Stimulated activated CD4-positive, alpha-beta T cell treated with anti-CD3 and anti-CD28 coated beads, Interleukin-2, amount 100 ng/mL, for 4 hours (primary cell): ENCODE measurements at places on chromosomes 5 and 9.

DNA sequence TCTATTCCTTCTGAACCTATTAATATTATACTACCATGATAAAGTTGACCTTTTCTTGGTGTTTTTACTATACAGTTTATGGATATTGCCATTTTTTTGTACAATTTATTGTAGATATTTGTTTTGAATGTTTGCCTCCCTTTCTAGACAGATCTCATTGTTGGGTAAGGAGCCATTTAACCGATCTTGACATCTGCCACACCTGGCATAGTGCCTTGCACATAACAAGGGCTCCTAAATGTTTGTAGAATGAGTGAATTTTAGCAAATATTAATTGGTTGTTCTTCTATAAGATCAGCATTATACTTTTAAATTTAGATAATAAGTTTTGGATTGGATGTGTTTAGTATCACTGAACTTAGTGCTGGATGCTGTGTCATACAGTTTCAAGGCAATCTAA lies 175.3 kb downstream of the GDNF start:
- DNase-seq, result no peak

DNA sequence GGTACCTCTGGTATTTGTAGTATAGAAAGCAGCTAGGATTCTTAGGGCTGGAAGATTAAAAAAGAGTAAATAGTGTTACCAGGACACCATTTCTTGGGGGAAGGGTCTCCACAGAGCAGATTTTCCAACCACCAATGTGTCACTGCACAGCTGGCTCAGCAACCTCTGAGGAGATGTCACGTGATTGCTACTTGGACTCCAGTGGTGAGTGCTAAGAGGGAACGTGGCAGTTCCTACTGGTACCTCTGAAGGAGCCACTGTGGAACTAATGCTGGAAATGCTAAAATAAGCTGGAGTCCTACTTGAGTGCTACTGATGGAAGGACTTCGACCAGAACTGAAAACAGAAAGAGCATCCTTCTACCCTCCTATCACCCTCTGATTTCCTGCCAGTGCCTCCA lies 36.1 kb upstream of the SPDL1 start:
- no peak for DNase-seq

GRCh38 chr9:91682806-91683205 lies 259.2 kb upstream of the NFIL3 start:
- DNase-seq, result no peak

DNA sequence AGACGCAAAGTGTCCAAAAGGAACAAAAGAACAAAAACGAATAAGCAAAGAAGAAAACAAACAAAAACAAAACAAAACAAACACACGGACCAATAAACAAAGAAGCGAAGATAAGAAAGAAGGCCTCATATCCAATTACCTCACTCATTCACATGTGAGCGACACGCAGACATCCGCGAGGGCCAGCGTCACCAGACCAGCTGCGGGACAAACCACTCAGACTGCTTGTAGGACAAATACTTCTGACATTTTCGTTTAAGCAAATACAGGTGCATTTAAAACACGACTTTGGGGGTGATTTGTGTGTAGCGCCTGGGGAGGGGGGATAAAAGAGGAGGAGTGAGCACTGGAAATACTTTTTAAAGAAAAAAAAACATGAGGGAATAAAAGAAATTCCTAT lies 28.3 kb upstream of the WWC1 start:
- no peak for DNase-seq

DNA sequence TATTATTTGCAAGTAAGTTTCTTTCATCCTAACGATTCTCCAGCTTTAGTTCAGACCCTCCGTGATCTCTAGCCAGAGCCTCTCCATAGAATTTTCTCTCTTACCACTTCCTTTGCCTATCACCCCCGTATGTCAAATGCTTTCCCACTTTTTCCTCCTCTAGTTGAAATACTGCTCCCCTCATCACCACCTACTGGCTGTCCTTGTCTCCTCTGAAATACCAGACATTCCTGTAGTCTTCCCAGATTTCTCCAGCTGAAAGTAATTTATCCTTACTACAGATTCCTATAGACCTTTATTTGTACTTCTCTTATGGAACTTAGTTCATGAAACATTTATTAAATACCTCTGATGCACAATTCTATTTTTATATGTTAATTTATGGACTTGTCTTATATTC lies 36.0 kb upstream of the GLIPR2 start:
- DNase-seq, result no peak

- DNase-seq, result no peak
Observed at GRCh38 chr5:6190838-6191237, 187.5 kb downstream of the MED10 start.

- DNase-seq, result no peak
Observed at GRCh38 chr5:10681731-10682679, 79.0 kb downstream of the DAP start.

- no peak for DNase-seq
Observed at GRCh38 chr9:13436591-13436990, 157.1 kb upstream of the MPDZ start.

DNA sequence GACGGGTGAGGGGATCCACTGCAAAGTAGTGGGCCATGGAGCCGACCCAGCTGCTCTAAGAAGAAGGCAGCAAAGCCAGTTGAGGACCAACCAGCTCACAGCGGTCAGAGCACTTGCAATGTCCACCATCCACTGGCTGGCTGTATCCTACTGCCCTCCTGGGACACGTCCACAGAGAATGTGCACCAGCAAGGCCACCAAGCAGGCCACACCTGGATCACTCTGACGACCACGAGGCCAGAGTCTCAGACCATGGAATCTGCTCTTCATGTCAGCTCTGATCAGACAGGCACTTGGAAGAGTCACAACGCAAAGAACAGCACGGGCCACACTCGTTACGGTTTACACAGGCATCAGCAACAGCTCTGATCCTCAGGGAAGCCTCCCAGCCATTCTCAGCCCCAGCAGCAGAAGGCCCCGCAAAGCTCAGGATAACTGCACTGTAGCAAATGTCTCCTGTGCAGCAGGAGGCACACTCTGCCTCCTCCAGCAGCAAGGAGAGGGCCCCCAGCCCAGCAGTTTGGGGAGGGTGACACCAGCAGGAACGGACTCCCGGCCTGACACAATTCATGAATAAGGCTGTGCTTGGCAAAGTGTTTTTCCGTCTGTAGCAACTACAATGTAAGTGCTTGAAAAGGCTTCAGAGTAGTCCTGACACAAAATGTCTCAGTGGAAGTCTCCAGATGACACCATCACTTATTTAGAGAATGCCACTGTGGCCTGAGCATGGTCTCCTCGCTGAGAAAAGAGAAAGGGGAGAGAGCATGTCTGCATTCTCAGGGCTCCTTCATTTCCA lies 15.7 kb downstream of the SEMA4D start:
- no peak for DNase-seq

DNA sequence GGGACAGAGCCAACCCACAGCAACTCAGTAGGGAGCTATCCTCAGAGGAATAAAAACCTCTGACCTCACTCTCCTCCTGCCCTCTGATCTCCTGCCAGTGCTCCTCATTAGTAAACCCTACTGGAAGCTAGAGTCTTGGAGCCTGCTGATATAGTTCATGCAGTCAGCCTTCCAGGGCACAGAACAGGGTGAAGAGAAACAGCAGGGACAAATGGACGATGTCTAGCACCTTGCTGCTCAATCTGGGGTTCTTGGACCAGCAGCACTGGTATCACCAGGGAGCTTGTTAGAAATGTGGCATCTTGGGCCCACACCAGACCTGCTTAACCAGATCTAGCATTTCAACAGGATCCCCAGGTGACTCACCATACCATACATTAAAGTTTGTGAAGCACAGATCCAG lies 5.5 kb upstream of the GALNT12 start:
- no peak for DNase-seq

GRCh38 chr9:125805586-125805985 lies 58.4 kb downstream of the PBX3 start:
- DNase-seq, result no peak

- DNase-seq, result no peak
Observed at GRCh38 chr9:21831841-21832509, 29.5 kb downstream of the MTAP start.

DNA sequence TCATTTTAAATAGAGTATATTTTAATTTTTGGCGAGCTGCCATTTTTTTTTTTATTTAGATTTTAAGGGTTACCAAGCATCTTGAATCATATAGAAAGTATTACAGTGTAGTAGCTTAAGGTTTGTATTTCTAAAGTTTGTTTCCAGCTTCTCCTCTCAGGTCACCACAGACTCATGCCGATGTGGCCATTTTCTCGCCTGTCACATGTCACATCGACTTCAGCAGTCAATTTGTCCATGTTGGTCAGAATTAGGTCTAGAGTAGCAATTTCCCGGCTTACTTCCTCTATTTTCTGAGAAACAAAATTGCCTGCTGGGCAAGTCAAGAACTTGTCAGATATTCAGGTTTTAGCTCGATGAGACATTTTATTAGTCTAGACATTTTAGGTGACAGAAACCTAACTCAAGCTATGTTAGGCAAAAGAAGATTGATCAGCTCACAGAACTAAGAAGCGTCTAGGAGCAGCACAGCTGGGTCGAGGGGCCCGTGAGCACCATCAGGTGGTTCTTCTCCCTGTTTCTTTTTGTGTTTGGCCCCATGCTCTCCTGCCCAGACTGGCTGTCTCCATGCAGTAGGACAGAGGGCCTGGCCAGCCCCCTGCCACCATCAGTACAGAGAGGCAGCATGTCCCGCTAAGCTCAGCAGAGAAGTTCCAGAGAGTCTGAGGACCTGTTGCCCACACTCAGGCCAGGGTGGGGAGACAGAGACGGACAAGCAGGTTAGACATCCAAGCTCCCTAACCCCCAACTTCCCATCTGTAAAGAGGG lies 48.4 kb upstream of the AFAP1L1 start:
- no peak for DNase-seq

DNA sequence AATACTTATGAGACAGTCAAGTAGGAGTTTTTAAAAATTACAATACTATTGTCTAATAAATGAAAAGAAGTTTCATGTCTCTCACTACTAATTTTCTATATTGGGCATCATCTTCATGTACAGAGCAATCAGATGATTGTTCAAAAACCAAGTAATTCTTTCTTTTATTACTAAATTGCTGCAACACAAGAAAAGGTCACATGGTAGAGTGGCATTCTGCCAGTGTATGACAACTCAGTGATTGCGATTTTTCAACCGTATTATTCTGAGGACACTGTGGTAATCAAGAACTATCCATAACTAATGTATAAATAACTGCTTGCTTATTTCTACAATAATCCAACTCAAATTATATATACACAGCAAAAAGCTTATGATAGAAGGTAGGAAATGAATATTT lies 96.7 kb upstream of the GRHPR start:
- no peak for DNase-seq

DNA sequence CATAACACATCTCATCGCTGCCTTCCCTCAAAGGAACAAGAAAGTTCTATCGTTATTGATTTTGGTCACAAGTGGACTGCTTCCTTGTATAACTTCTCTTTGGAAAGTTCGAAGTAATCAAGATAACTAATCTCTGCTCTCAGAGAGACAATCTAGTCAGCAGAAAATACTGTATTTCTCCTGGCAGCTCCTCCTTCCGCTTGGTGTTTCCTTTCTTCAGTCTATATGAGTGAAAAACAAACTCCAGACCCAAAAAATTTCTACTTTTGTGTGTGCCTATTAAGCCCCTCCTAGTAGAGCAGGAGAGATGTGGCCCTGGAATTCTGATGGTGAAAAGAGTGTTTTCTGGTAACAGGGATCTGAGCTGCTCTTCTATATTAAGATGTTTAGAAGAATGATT lies 24.5 kb downstream of the OSTF1 start:
- no peak for DNase-seq

DNA sequence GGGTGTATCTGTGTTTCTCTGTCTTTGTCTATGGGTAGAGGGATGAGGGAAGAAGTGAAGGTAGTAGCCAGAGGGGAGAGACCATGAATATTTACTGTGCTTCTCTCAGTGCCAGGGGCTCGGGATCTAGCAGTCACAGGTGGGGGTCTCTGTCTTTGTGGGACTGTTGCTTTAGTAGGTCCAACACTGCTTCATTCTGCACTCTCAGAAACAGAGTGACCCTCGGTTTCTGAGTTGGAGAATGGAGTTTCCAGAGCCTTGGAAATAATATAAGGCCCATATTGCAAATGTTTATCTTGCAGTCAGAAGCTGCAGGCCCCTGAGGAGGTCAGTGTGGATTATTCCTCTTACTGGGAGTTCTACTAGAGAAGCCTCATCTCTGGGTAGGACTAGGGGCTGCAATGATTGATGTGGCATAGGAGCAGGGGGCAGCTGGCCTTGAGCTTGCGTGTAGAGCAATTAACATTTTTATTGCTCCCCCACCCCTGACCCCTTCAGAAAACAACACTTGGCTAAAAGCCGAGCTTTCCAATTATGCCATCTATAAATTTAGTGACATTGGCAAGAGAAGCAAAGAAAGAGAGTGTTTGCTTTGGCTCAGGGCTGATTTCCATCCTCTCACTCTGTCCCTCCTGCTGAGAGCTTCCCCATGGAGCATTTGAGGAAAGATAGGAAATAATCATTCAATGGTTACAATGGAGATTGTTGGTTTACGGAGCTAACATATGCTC lies 55.0 kb upstream of the TRPC7 start:
- DNase-seq, result no peak

GRCh38 chr9:88060746-88061145 lies 77.5 kb downstream of the SPATA31C2 start:
- no peak for DNase-seq

GRCh38 chr5:173882632-173883031 lies 5.5 kb upstream of the CPEB4 start:
- no peak for DNase-seq

DNA sequence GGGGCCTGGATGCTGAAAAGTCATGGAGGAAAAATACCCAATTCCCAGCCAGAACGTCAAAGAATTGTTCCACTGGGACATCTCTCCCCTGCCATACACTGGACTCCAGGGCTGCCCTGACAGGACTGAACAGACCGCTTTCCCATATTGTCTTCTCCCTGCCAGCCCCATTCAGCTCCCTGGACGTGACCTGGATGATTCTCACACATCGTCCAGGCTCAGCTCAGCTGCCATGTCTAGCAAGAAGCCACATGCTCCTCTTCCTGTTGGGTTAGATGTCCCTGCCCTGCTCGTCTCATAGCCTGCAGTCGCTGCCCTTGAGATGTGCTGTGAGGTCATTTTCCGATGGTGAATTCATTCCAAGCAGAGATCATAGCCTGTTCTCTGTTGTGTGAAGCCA lies 37.4 kb downstream of the FOXI1 start:
- no peak for DNase-seq

DNA sequence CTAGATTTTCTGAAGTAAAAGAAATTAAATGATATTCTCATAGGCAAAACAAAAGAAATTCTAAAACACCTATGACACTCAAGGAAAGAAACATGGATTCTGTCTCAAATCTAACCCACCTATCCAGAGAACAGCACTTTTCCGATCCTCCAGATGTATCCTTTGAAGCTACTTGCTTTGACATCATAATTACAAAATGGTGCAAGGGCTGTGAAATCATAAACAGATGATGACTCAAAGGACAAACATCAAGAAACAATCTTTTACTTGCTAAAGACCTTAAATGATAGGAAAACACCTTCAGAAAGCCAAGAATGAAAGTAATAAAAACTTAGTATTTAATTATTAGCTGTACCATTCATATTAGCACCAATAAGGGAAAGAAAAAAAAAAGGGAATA lies 202.6 kb downstream of the DENND1A start:
- DNase-seq, result no peak

DNA sequence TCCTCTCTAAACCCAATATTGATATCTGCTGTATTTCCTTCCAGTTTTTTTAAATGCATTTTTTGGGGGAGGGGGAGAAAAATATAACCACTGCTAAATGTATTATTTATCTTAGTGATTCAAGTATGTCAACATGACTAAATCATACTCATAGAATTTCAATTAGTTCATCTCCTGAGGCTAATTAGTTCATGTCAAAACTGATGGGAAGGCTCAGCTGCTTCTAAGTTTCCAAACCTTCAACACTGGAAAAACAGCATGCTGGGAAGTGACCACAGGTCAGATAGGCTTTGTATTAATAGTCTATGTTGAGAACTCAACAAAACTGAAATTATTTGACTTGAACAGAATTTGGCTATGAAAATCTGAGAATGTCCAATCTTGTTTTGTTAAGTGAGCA lies 118.7 kb downstream of the TTLL11 start:
- no peak for DNase-seq
